ENCODE measurements at places on chromosomes 5 and 9.

GRCh38 chr9:119986713-119987112 lies 593.3 kb downstream of the CDK5RAP2 start:
- no peak for DNase-seq

DNA sequence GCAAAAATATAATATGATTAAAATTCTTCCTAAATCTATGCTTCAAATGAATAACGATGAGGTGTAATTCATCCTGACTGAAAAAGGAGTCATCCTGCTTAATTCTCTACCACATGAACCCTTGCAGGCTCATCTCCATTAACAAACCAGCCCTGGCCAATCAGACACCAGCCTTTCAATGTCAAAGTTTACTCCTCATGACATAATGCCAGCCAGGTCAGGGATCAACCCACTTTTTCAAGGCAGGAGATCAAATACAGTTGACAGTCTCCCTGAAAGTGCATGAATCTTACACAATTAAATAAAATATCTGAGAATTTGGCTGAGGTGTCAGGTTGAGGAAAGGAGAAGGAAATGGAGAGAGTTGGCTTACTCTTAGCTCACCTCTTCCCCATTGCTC lies 7.0 kb downstream of the GRIN3A start:
- DNase-seq: no peak

GRCh38 chr9:16179566-16179965 lies 626.7 kb downstream of the CCDC171 start:
- DNase-seq: no peak

GRCh38 chr9:126157826-126158587 lies 168.6 kb upstream of the MVB12B start:
- DNase-seq: no peak

GRCh38 chr5:145587710-145588109 lies 247.4 kb downstream of the PRELID2 start:
- no peak for DNase-seq

DNA sequence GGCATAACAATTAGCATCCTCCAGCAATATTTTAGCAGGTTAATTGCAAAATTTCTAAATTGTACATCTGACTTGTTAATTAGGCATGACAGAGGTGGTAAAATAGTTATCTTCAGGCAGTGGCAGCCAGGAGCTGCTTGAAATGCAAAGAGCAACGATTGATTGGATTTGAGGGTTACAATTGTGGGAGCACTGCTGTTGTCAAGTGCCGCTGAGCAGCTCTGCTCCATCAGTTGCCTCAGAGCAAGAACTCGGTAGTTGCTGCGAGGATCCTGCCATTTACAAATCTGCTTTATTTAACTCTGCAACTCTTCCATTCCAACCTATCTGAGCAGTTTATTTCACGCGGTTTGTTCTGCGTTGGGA lies 12.6 kb downstream of the PBX3 start:
- no peak for DNase-seq

- DNase-seq: no peak
Measured at GRCh38 chr5:123371575-123372179, 51.5 kb downstream of the CEP120 start.
